ENCODE measurements at places on chromosomes 12 and 14. TPM values are rescaled to one million over a fixed set of nuclear protein-coding genes. Genes with fewer than 3 reads are reported as not detected.

- no peak for DNase-seq
Observed at GRCh38 chr12:108296945-108297344, 42.2 kb downstream of the CMKLR1 start.

GRCh38 chr14:68316078-68316868, 476.6 kb downstream of the ZFP36L1 start:
- no peak for DNase-seq

DNA sequence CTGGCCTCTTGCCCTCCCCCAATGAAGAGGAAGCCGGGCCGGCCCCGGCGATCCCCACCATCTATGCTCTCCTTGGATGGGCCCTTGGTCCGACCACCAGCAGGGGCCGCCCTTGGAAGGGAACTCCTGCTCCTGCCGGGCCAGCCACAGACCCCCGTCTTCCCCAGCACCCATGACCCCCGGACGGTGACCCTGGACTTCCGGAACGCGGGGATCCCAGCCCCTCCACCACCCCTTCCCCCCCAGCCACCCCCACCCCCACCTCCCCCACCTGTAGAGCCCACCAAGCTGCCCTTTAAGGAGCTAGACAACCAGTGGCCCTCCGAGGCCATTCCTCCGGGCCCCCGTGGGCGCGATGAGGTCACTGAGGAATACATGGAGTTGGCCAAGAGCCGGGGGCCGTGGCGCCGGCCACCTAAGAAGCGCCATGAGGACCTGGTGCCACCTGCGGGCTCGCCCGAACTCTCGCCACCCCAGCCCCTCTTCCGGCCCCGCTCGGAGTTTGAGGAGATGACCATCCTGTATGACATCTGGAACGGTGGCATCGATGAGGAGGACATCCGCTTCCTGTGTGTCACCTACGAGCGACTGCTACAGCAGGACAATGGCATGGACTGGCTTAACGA, 19.4 kb downstream of the SETD1B start:
- DNase-seq: peak; percentile 52

DNA sequence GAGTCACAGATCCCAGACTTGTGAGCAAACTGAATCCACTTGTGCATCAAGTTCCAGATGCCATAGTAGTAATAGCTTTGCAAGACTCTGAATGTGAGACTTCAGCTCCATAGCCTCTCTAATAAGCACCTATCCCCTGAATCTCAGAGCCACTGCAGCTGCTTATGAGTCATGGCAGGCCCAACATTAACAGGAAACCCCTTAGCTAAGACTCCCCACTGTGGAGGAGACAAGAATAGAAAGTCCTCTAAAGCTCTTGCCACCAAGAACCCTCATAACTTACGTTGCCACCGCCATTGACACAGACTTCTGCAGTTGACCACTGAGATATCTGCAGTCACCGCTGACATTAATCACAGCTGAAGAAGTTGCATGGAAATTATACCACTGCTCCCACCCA, 62.9 kb upstream of the PDE3A start:
- DNase-seq: no peak

- DNase-seq: no peak
Observed at GRCh38 chr12:68115281-68115680, 44.3 kb downstream of the IFNG start.

DNA sequence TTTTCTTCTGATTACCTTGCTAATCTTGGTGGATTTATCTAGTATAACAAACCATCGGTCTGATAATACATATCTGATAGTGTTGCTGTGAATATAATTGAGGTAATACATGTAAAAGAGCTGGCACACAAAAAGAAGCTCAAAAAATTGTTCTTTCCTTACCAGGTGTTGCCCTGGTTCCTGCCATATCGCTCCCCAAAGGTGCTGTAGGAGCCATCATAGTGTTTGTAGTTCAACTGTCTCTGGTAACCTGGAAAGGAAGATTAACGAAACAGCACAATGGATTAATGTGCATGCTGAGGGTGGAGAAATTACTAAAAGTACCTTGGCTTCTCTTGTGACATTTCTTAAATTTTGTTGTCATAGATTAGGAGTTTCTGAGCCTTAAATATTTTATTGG, 36.6 kb downstream of the A2M start:
- DNase-seq: no peak

DNA sequence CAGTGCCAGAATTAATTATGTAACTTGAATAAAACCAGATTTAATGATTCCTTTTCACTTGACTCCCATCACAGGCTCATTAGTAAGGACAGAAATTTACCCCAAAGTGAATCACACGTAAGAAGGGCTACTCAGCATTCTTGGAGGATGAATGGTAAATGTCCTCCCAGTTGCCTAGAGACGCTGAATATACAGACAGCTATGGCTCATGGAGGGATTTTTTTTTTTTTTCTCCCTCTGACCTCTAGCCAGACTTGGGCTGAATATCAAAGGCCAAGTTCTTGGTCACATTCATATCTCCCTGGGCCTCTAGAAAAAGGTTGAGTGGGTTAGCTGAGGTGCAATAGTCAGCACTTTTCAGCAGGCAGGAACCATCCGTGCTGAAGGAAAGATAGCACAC, 77.5 kb downstream of the PHLDA1 start:
- DNase-seq: no peak

GRCh38 chr12:53538209-53538689, 31.0 kb upstream of the NPFF start:
- peak; percentile 86 for DNase-seq

DNA sequence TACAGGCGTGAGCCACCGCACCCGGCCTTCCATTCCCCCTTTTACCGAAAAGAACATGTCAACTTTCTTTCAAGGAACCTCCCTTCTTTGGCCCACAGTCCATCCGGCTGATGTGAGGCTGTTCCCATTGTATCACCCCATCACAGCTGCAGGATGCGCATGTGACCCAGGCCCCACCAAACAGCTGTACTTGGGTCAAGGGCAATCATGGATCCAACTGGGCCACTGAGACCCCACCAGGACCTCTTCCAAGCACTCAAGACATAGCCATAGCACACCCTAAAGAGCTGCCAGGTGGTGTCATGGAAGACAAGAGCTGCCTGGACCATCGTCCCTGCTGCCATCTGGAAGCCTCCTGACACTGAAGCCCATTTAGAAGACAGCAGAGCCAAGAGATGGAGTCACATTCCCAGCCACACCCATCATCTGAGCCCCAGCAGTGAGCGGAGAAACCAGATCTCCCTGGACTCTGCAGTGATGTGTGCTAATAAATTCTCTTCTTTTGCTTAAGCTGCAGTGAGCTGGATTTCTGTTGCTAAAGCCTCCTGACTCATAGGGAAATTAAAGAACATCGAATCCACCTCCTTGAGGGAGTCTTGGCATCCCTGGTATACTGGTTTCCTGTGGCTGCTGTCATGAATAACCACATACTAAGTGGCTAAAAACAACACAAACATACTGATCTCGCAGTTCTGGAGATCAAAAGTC, 105.6 kb downstream of the KSR2 start:
- DNase-seq: no peak

GRCh38 chr12:64991121-64991611, 129.9 kb downstream of the WIF1 start:
- no peak for DNase-seq

DNA sequence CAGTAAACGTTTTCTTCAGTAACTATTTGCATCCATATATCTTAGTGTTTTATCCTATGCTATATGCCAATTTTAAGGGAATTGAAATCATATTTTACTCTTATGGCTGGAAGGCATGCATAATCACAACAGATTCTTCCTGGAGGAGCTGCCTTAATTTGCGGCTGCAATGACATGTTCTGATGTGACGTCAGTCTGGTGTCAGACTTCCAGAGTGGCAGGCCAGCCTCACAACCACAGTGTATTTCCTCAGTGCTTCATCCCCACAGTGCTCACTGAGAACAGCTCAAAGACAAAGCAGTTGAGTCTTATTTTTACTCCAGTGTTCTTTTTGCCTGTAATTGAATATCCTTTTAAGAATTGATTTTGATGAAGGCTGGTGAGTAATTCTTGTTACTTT, 107.1 kb downstream of the PLEKHA5 start:
- DNase-seq: peak; percentile 76

GRCh38 chr12:108613548-108613947, 15.7 kb upstream of the TMEM119 start:
- DNase-seq: peak; percentile 48

- no peak for DNase-seq
Observed at GRCh38 chr14:21231020-21231652, 38.1 kb downstream of the HNRNPC start.

DNA sequence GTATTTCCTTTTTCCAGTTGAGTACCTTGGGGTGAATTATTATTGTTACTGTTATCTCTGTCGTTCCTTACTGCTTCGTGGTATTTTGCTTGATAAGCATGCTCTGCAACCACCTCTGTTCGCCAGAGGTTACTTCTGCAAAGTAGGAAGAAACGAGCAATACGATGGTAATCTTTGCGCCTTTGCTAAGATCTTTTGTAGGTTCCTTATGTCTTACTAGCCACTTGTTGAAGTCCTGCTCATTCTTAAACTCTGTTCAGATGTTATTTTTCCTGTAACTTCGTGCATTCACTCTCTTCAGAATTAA, 729 bp upstream of the M6PR start:
- no peak for DNase-seq

DNA sequence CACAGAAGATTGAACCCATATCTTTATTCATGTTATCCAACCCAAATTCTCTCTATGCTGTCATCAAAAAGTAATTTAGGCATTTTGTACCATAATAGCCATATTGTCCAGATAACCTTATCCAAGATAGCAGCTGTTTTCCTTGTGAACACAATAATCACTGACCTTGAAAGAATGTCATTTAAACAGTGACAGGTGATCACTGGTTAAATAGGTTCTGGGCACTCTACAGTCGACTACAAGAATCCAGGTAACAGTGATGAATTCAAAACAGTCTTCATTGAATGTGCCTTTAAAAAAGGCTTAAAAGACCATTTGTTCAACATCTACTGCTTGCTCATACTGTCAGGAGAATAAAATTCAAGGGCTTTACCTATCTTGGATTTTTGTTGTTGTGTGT, 4.6 kb upstream of the SPX start:
- no peak for DNase-seq

DNA sequence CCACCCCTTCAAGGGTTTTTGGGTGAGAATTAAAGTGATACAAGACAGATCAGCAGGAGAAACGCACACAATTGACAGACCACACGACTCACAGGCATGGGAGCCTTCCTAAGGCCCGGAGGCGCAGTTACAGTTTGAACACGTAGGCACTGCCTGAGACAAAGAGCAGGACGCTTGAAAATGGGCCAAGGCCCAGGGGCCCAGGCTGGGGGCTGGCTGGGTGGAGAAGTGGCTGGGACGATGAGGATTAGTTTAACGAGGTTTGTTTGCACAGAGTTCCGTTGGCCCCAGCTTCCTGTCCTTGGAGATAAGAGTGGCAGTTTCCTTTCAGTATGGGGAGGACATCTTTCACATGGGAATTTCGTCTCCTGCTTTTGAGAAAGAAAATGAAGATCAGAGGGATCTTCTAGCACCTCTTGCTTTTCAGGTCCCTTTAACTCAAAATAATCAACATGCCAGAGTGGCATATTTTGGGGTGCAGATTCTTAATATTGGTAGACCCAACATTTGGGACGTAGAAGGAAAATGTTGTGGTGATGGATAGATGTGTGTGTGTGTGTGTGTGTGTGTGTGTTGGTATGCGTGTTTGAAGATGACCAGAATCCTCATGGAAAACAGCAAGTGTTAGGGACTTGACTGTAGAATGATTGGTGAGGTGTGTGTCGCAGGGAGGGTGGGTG, 44.6 kb downstream of the DLK1 start:
- DNase-seq: peak; percentile 34

DNA sequence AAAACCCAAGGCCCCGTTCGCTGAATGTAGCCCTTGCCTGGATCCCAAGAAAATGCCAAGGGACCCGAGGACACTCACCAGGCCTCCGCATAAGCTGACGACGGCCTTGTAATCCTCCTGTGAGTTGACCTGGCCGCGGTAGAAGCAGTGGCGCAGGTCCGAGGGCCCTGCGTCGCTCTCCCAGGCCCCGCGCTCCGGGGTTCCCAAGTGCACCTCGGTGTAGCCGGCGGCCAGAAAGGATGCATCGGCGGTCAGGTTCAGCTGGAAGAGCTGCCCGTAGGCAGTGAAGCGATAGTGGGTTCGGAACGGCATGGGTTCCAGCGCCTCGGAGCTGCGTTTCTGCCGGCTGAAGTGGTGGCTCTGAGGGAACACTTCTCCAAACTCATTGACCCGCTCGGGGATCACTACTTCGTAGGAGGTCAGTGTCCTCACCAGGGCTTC, 1.2 kb downstream of the ADAMTS20 start:
- no peak for DNase-seq

DNA sequence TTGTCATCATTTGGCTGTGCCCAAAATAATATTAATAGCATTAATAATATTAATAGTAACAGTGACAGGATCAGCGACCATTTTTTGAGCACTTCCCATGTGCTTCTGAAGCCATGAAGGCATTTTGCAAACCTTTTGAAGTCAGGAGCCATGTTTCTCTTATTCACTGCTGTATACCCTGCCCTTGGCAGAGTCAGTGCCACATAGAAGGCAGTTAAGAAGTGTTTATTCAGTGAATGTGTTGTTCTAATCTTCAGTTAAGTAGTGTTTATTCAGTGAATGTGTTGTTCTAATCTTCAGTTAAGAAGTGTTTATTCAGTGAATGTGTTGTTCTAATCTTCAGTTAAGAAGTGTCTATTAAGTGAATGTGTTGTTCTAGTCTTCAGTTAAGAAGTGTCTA, 319.7 kb upstream of the NAV3 start:
- no peak for DNase-seq

DNA sequence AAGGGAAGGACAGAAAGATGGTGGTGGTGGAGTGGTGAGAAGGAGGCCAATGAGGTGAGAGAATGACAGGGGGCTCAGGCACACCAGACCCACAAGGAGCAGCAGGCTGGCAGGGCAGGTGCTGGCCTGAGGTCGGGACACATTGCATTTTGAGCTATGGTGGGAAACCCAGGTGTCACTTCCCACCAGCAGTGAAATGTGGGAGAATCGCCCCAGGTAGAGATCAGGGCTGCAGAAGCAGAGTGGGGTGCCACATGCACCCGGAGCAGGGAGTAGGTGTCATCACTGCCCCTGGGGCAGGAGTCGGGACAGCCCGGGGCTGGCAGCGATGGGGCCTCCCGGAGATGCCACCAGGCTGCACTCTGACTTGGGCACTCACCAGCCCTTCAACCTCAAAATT, 315.8 kb downstream of the BCL11B start:
- no peak for DNase-seq

DNA sequence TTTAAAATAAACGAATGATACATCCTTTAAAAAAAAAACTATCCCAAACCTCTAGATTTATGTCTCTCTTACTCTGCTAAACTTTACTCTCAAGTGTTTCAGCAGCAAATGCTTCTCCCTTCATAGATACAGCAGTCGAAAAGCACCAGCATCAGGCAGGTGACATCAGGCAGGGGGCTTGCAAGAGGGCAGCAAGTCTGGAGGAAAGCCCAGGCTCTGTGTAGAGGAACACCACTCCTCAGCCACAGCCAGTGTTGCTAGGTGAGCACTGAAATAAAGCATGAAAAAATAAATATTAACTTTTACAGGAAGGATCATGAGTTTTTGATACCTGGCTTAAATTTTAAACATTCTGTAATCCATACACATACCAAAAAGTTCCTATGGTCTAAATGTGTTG, 419.4 kb downstream of the GALC start:
- no peak for DNase-seq

PTPRB gene
- total RNA-seq: 41.6 TPM

SOAT2 gene
- not detected for total RNA-seq

CCDC196 gene
- total RNA-seq: not detected

STXBP6 gene
- total RNA-seq: 0.60 TPM

SDR9C7 gene
- total RNA-seq: not detected

CMTM5 gene
- total RNA-seq: 2.5 TPM

GLI1 gene
- total RNA-seq: 1.8 TPM

DNAH10 gene
- 0.25 TPM for total RNA-seq

LRR1 gene
- 16.6 TPM for total RNA-seq

RPGRIP1 gene
- total RNA-seq: not detected

DLK1 gene
- 1,488 TPM for total RNA-seq

SERPINA6 gene
- not detected for total RNA-seq

PSME2 gene
- 107 TPM for total RNA-seq

NOVA1 gene
- total RNA-seq: 2.7 TPM
